Renal pelvis (tissue), 12 donors: ENCODE measurements at places on chromosomes 3 and 15.

- no peak for DNase-seq
Observed at GRCh38 chr15:73341886-73342600, 26.7 kb downstream of the HCN4 start.

- DNase-seq: no peak
Observed at GRCh38 chr3:176075046-176075445, 1122.2 kb downstream of the TBL1XR1 start.

GRCh38 chr15:77989296-77990143 is 88.0 kb downstream of the TBC1D2B start:
- DNase-seq: no peak

DNA sequence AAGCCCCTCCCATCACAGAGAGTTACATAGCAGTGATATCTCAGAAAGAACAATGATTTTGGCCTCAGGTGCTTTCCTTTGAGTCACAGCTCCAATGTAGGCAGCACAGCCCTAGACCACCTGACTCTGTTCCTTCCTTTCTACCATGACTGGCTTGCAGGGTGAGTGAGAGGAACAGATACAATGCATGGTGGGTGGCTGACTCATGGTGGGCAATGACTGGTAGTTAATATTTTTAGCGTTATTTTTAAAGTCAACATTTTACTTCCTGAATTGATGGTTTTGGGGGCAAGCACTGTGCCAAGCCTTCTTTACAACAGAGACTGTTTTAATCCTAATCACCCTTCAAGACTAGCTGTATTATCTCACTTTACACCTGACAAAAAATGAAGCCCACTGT is 32.8 kb upstream of the ST3GAL6 start:
- no peak for DNase-seq

DNA sequence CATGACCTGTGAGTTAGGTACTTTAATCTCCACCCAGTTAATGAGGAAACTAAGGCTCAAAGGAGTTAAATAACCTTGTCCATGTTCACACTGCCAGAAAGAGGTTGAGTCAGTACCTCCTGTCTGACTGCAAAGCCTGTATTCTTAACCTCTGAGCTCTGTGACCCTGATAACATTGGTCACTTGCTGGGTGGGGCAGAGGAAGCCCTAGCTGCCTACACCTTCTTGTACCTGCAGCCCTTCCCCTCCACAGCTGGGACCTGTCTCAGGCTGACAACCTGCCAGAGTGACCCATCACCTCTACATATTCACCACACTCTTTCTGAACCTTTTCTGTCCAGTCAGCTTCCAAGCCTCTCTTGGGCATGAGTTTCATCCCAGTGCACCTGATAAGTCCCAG is 106.1 kb upstream of the HES1 start:
- no peak for DNase-seq

GRCh38 chr3:196645096-196645495 is 5.6 kb downstream of the NRROS start:
- no peak for DNase-seq

- peak; percentile 2 for DNase-seq
Observed at GRCh38 chr3:146682171-146682570, 77.0 kb upstream of the PLSCR5 start.

GRCh38 chr15:100042558-100042957 is 299.2 kb downstream of the ADAMTS17 start:
- no peak for DNase-seq

GRCh38 chr3:179603321-179603720 is 1.1 kb downstream of the MRPL47 start:
- no peak for DNase-seq

- DNase-seq: no peak
Observed at GRCh38 chr3:46731795-46732194, 14.1 kb upstream of the PRSS50 start.

DNA sequence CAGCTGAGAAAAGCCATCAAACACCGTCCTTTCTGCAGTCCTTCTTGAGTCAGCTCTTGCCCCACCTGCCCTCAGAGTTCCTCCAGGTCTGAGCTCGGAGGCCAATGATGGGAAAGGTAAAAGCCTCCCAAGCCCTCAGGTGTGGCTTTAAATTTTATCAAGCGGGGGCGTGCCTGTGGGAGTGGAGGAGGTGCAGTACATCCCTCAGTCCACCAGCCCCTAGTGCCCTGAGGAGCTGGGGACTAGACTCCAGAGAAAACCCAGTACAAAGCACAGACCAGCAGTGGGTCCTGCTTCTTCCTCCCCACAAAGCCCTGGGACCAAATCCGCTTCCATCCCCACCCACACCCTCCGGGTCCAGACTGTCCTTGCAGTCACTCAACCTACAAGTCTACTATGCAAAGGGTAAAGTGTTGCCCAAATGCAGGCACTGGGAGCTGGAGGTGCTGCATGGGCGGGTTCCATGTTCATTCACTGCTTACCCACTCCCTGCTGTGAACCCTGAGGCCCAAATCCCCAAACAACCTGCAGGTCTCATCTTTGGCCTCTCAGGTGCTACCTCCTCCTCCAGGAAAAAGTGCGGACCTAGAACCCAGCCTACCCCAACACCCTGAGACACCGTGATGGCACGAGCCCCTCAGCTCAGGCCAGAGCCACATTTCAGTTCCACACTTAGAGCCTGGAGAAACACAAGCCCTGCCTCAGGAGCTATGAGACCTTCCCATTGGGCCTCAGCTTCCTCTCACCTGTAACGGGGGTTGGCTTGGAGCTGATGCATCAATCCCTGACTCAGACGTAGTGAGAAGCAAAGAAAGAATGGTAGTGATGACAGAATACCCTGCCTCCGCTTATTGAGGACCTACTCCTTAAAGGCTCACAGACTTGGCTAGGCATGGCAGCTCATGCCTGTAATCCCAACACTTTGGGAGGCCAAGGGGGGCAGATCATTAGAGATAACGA is 2.4 kb downstream of the PFKFB4 start:
- DNase-seq: no peak

DNA sequence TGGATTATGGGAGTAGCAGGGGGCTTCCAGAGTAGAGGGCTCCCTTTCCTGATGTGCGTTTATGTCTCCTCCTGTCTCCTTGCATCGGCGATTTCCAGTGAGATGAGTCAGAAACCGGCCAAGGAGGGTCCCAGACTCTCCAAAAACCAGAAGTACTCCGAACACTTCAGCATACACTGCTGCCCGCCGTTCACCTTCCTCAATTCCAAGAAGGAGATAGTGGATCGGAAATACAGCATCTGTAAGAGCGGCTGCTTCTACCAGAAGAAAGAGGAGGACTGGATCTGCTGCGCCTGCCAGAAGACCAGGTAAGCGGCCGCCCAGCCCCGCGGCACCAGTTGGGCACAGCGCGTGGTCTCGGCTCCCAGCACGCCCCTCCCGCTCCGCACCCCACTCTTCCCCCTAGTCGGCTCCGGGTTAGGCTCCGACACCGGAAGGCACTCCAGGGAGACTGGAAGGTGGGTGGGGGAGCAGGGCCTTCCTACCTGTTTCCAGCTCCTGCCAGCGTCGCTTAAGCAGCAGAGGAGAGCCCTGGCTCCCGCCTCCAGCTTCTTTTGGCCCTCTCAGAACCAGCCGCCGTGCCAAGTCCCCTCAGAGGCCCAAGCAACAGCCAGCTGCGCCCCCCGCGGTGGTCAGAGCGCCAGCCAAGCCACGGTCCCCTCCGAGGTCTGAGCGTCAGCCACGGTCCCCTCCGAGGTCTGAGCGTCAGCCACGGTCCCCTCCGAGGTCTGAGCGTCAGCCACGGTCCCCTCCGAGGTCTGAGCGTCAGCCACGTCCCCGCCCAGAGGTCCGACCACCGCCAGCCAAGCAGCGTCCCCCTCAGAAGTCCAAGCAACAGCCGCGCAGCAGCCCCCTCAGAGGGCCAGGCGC is 34.7 kb downstream of the MOBP start:
- DNase-seq: peak; percentile 14

DNA sequence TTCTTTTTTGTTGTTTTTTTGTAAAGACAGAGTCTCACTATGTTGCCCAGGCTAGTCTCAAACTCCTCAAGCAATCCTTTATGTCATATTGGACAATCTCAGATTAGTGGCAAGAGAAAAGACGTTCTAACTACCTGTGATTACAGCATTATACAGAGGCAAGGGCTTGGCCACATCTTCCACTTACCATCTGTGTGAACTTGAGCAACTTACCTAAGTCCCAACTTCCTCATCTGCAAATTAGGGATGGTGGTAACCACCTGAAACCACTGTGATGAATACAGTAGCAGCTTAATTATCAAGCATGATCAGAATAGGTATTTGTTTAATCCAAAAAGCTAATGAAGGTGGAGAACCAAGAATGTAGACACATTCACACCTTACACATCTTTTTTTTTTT is 16.1 kb downstream of the LRRC2 start:
- DNase-seq: no peak

DNA sequence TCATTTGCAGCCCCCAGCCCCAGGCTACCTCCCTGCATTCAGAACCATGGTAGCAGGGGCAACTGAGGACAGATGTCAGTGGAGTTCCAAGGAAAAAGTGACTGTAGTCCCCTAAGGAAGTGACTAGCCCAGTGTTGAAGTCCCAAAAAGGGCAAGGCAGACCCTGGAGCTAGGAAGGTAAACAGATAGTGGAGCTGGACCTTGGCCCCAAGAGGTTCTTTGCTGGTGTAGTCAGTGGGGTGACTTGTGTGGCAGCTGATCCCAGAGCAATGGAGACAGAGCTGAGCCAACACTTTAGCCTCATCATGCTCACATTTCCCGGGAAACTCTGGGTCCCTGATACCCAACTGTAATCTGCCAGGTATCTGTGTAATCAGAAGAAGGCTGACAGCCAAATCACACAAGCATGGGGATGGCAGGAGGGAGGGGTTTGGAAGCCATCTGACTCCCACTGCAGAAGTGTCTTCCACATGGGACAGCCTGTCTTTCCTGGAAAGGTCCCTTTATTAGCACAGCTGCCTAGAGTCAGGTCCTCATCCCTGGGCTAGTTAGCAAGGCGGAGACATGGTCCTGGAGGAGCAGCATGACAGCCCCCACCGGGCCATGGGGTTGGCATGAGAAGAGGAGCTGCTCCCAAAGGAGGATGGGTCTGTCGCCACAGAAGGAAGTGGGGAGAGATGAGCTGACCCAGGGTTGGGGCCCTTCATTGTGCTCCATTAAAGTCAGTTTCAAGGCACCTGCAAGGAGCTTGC is 39.8 kb downstream of the PXYLP1 start:
- DNase-seq: no peak

DNA sequence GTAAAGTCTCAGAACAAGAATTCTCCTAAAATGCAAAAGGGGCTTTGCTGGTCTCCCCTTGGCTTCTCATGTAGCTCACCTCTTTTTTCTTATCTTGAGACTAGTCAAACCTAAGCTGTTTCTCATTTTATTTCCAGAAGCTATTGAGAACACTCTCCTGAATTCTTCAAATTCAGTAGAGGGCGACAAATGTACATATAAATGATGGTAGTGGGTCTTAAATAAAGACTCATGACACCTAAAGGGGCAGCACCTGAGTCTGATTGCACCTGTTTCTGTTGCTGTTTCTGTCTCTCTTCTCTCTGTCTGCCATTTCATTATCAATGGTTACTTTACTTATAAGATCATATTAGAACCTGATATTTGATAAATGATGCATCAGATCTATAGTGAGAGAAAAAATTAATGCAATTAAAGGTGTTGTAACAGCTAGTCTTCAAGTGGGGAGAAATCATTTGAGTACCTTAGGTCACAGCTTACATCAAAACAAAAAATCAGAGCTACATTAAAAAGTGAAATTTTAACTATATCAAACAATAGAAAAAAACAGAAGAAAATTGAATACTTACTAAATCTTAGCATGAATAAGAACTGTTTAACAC is 7.0 kb downstream of the ADIPOQ start:
- DNase-seq: no peak

DNA sequence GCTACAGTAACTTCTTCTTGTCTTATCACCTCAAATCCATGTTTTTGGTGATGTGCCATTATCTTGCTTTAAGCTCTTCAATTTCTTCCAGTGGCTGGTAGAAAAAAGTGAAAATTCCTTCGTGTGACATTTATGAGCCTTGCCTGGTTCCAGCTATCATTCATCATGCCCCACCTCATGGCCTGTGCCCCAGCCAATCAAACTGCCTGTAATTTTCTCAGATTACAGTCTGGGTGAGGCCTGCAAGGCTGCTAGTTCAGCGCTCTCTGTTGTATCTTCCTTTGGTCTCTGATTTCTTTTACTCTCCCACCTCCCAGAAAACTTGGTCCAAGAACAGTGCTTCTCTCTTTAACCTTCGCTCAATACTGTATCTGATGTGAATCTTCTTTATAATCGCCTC is 249.3 kb upstream of the ZNF717 start:
- no peak for DNase-seq

DNA sequence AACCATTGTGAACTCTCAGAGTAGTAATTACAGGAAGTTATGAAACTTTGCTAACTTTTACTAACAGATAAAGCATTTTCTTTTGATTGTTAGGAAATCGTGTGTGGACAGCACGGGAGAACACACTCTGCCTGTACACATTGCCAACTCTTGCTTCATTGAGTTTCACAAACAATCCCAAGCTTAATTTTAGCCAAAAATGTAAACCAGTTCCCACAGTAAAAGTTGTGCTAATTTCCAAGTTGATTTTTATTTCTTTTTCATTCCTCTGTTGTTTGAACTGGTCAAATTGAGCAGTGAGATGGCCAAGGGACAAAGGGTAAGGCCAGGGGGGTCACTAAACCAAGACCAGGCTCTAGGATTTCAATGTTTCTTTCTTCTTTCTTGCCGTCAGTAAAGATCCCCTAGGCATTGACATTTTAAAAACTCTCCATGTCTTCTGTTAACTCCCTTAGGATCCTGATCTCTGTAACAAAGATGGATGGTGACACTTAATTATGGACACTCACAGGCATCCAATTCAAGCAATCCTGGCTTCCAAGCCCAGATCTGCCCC is 414.9 kb downstream of the RBMS3 start:
- DNase-seq: no peak

GRCh38 chr3:146585156-146585555 is 20.0 kb downstream of the PLSCR5 start:
- no peak for DNase-seq

DNA sequence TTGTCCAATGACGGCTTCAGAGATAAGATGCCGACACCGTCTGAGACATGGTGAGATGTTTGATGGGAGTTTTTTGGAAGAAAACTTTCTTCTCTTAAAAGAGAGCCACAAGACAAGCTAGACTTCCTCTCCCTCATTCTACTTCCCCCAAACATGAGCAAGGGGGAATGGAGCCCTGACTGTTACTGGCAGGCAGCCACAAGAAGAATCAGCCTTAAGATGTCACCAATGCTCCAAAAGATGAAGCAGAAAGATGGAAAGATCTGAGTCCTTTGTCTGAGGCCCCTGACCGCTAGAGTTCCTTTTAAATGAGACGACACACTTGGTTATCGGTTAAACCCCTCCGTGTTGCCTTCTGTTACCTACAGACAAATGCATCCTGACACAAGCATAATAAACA is 108.7 kb downstream of the ST8SIA2 start:
- no peak for DNase-seq

DNA sequence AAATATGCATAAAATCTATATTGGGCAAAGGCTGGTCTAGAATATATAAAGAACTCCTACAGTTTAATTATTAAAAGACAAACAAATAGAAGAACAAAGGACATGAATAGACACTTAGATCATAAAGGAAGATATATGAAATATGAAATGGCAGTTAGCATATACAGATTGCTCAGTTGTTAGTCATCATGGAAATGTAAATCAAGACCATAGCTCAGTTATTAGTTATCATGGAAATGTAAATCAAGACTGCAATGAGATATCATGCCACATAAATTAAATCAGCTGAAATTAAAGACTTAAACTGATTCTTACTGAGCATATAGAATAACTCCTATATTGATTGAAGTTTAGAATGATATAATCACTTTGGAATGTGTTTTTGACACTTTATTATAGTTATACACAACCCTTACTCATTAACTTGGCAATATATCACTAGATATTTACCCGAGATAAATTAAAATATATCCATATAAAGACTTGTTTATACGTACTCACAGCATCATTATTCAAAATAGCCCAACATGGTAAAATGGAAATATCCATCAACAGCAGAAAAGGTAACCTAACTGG is 45.2 kb upstream of the GOLGA8B start:
- no peak for DNase-seq
